ENCODE measurements at places on chromosomes 13 and 19.

DNA sequence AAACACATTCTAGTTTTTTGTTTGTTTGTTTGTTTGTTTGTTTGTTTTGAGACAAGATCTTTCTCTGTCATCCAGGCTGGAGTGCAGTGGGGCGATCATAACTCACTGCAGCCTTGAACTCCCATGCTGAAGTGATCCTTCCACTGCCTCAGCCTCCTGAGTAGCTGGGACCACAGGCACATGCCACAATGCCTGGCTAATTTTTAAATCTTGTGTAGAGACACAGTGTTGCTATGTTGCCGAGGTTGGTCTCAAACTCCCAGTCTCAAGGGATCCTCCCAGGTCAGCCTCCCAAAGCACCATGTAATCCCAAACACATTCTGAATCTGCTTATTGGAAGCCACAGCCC, 15.8 kb downstream of the PLA2G4C start:
- no peak for DNase-seq

- no peak for DNase-seq
These were observed 640.9 kb upstream of the MIR17HG start for GRCh38 chr13:90706631-90707030.

- DNase-seq: no peak
These were observed 3.1 kb downstream of the SLITRK5 start for GRCh38 chr13:87674247-87674738.

DNA sequence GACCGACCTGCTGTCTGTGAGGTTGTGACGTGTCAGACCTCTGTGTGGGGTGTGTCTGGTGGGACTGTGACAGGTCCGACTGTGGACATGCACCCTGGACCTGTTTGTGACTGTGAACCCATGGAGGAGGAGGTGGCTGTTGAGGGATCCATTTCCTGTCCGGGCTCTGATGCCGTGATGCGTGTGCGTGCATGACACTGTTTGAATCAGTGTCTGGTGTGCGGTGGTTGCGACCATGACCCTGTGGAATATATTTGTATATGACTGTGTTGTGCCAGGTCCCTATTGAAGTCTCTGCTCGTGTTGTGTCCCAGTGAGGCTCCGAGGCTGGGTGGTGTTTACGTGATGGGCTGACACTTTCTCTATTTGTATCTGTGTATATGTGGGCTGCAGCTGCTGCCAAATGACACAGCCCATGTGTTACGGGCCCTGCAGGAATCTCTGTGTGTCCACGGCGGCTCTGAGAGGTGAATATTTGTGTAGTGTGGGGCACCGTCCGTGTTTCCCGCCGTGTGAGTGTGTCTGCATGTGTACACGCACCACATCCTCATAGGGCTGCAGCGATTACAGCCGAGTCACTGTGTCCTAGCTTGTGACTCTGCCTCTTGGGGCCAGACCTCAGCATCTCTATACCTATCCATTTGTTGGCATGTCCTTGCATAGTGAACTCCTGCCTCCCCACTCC, 18.3 kb downstream of the CCDC97 start:
- no peak for DNase-seq

GRCh38 chr13:36986462-36987240, 12.5 kb downstream of the ALG5 start:
- DNase-seq: no peak

- DNase-seq: no peak
These were observed 4.2 kb downstream of the MPND start for GRCh38 chr19:4347521-4347920.

DNA sequence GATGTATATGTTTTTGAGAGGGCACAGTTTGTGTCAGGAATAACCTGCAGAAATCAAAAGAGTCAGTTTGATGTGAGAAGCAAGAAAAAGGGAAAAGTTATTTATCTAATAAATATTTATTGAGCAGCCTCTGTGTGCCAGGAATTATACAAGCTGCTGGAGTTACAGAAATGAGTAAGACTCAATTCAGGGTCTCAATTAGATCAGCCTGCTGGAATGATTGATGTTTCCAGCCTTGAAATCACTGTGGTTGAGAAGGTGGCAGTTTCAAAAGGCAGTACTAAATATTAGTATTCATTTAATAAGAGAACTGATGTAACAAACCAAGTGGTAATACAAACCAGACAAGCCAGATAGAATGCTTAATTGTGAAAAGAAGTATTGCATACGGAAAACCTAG, 782.4 kb upstream of the GPC6 start:
- DNase-seq: no peak

DNA sequence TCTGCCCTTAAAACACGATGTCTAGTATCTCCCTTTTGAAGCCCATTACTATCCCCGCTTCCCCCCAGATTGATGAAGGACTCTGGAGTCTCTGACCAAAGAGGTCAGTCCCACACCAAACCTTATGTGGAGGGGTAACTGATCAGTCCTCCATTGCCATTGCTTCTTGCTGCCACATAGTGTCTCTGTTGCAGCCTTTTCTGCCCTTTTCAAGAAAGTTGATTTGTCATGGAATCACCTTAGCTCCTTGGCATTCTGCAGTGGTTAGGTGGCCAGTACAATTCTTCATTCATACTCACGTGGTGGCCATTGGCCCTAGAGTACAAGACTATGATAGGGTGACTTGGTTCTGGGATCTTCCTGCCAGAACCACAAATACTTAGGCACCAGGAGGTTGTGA, 8.4 kb upstream of the HTR2A start:
- DNase-seq: no peak

GRCh38 chr13:49812812-49813211, 20.3 kb upstream of the KPNA3 start:
- DNase-seq: no peak

- DNase-seq: no peak
These were observed 16.0 kb upstream of the MRI1 start for GRCh38 chr19:13748169-13748828.

- DNase-seq: no peak
These were observed 141.6 kb upstream of the RFC3 start for GRCh38 chr13:33676045-33676989.

DNA sequence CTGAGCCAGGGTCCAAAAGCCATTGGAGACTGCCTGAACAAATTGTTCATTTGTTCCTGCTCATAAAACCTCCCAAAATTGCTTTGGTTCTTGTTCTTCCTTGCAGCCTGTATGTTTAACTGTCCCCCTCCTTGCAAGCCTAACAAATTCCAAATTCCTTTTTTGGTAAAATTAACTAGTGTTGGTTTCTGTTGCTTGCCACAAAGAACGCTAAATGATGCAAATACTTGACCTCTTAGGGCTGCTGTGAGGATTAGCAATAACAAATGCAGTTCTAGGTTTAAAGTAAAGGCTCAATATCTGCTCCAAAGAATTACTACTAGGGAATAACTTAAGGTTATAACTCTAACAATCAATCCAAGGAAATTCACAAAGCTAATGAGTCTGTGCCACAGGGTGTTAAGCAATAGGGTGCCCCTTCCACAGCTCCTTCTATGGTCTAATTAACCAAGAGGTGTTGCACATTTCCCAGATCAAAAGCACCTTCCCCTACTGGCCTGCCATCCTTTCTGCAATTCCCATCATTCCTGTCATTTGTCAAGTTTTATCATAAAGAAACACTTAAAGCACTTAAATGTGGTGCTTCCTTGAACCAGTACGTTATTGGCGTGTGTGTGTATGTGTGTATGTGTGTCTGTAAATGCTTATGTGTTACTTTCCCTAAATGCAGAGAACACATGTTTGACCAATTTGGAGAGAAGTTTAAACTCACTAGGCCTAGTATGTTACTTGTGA, 110.2 kb downstream of the RAP2A start:
- DNase-seq: no peak

- no peak for DNase-seq
These were observed 513.7 kb downstream of the GPC6 start for GRCh38 chr13:93740334-93740733.

GRCh38 chr19:3857449-3858003, 11.3 kb downstream of the ZFR2 start:
- DNase-seq: no peak

DNA sequence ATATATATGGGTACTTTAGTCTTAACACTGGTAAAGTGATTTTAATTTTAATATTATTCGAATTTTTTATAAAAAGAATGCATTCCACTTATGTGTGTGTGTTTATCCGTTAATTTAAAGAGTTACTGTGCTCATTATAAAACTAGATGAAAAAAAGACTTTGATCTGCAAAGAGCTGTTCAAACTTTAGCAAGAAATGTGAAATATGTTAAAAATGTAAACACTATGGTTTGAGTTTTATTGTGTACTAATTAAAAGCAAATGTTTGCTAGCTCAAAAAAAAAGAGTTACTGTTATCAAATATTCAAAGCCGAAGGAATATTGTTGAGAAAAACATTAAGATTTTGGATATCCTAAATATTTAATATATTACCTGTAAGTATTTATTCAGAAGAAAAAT, 34.5 kb downstream of the UFM1 start:
- DNase-seq: no peak

DNA sequence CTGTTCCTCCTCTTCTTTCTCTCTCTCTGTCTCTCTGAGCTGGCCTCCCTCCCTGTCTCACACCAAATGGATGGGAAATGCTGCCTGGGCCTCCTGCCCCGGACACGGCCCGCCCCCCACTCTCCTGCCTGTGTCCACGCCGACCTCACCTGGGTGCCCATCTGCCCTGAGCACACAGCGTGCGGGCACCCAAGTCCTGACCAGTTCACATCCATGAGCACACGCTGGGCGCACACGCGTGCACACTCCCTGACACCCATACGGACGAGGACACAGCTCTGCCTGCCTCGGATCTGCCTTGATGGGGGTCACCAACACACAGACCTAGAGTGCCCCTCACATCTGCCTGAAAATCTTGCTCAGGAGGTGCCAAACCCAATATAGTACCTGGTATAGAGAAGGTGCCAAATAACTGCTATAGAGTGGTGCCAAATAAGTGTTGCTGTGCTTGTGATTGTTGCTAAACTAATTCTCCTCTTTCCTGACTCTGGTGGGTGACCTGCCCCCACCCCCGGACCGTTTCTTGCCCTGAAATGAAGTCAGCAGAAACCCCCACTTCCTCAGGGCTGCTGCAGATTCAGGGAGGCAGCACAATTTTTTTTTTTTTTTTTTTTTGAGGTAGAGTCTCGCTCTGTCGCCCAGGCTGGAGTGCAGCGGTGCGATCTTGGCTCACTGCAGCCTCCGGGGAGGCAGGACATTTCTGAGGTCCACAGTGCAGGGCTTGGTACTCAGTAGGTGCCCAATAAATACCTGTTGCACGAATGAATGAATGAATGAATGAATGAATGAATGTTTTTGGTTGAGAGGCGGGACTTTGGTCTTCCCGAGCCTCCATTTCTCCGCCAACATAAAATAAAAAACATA, 4.6 kb downstream of the NFIC start:
- DNase-seq: no peak

GRCh38 chr13:110359840-110360301, 52.8 kb downstream of the COL4A2 start:
- DNase-seq: no peak

DNA sequence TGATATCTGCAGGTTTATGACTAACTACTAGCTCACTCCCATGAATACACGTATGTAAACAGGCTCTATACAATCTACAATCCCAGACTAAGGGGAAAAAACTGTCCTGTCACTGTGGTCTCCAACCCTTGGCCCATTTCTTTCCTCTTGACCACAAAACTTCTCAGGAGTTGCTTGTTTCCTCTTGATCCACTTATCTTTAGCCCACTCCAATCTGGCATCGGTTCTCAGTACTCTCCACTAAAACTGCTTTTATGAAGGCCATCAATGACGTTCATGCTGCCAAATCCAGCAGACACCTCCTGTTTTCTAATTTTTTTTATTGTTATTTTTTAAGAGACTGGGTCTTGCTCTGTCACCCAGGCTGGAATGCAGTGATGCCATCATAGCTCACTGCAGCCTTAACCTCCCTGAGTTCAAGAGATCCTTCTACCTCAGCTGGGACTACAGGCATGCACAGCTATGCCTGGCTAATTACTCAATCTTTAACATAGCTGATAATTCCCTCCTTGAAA, 31.9 kb upstream of the USPL1 start:
- no peak for DNase-seq

Data from stimulated activated CD8-positive, alpha-beta memory T cell treated with anti-CD3 and anti-CD28 coated beads, Interleukin-7, amount 100 ng/mL, for 1 hour (primary cell).